ENCODE measurements at places on chromosomes 1 and 21.

DNA sequence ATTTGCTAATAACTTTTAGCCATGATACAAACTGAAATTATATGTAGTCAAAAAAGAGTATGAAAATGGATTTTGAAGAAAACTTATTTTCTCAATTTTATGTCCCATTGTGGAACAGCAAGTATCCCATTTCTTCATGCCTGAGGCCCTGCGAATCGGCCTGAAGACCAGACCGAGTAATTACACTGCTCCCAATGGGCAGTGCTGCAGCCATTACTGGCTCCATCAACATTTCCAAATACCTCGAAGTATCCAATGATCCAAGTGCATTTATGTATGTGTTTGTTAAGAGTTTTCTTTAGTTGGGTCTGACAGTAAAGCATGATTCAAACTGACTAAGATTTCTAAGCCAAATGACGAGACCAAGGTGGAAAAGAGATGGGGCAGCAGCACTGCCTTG, 44.4 kb downstream of the HSF2BP start:
- no peak for DNase-seq

DNA sequence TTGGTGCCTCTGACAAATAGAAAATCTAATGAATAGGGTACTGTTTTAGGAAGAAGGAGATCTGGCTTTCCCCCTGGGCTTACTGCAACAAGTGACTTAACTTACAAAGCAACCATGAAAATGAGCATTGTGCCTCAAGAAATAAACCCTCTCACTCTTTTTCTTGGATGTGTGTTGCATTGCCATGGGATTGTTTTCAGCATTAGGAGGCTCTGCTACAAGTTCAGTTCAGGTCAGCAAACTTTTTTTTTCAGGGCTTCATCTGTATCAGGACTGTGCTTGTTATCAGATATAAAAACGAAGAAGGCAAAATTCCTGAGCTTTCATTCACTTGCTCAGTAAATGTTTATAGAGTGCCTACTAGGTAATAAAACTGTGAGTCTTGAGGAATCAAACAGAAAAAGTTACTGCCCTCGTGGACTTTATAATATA, 37.8 kb upstream of the DOCK7 start:
- no peak for DNase-seq

DNA sequence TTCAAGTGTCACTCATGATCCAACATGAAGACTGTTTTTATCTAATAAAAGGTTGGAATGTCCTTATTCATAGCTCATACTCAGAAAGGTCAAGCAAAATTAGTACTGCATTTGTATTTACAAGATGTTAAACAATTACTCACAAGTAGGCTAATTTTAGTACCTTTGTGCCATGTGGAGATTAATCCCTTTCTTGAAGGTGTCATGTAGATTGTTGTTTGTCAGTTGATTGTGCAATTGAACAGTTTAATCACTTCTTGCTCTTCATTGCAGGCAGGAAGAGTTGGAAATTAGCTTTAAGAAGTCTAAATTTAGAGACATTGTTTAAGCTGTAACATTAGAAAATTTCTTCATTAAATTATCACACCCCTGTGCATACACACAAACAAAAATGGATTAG, 847.1 kb downstream of the KCNT2 start:
- no peak for DNase-seq

- no peak for DNase-seq
These were observed 81.4 kb downstream of the CYYR1 start for GRCh38 chr21:26491663-26492062.

DNA sequence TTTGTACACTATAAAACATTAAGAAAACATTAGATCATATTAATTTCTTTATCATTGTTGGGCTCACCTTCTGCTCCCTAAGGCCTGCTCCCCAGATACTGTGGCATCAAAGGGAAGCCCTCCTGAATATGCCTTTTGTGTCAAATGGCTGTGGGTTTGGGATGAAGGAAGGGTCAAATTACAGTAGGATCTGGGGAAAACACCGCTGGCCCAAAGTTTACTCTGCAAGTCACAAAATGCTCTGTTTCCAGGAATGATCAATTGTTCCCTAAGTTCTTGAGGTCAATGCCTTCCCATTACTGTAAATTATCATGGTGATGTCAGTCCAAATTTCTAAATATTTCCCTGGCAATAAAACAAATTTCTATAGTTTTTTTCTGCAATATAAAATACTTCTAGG, 6.8 kb upstream of the ITLN2 start:
- no peak for DNase-seq

- peak; percentile 79 for DNase-seq
These were observed 15.6 kb upstream of the RAP1A start for GRCh38 chr1:111603979-111604378.

DNA sequence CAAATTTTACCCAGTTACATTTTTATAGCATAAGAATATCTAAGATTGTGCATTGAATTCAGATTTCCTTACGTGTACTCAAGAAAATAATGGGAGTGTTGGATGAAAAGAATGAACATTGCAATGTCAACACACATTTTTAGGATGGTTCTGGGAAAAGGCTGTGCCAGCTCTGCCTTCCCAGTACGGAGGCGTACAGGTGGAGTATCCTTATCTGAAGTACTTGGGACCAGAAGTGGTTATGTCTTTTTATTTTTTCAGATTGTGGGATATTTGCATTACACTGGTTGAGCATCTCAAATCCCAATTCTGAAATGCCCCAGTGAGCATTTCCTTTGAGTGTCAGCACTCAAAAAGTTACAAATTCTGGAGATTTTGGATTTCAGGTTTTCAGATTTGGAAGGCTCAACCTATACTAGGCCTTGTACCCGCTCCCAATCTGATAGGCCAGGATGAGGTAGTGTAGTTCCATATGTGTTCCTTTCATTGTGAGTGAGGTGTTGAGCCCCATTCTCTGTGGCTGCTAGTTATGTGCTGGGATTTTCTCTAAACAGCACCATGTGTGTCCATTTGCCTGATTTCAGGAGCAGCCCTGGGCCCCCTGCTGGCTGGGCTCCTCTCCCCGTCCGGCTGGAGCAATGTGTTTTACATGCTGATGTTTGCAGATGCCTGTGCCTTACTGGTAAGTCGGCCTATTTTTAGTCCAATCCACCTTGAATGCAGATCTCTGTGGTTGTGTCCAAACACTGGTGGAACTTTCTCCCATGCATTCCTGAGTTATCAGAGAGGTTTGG, 60.8 kb downstream of the SLC37A1 start:
- no peak for DNase-seq

DNA sequence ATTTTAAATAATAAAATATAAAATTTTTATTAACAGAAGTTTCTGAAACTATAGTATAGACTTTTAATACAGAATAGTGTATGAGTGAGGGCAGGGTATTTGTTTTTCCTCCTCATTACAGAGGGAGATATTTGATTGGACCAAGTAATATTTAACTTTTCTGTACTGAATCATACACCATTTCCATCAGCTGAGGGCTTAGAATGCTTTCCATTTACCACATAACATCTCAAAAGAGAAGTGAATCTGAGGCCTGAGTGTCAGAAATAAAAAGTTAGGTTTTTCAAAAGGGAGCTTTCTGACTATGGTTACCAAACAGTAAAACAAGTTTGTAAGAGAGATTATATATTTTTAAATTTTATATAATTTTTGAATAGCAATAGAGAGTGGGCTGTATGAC, 29.5 kb downstream of the TLCD4 start:
- DNase-seq: no peak

- no peak for DNase-seq
These were observed 536.0 kb downstream of the LMO4 start for GRCh38 chr1:87864676-87865075.

- no peak for DNase-seq
These were observed 167.7 kb upstream of the TNR start for GRCh38 chr1:175911138-175911537.

- no peak for DNase-seq
These were observed 236.2 kb downstream of the NFIA start for GRCh38 chr1:61318319-61319125.

GRCh38 chr1:202642619-202643291, 67.5 kb downstream of the SYT2 start:
- DNase-seq: no peak

GRCh38 chr1:212178851-212179250, 106.4 kb upstream of the PPP2R5A start:
- DNase-seq: no peak

- no peak for DNase-seq
These were observed 3.9 kb downstream of the KPNA6 start for GRCh38 chr1:32111789-32112188.

DNA sequence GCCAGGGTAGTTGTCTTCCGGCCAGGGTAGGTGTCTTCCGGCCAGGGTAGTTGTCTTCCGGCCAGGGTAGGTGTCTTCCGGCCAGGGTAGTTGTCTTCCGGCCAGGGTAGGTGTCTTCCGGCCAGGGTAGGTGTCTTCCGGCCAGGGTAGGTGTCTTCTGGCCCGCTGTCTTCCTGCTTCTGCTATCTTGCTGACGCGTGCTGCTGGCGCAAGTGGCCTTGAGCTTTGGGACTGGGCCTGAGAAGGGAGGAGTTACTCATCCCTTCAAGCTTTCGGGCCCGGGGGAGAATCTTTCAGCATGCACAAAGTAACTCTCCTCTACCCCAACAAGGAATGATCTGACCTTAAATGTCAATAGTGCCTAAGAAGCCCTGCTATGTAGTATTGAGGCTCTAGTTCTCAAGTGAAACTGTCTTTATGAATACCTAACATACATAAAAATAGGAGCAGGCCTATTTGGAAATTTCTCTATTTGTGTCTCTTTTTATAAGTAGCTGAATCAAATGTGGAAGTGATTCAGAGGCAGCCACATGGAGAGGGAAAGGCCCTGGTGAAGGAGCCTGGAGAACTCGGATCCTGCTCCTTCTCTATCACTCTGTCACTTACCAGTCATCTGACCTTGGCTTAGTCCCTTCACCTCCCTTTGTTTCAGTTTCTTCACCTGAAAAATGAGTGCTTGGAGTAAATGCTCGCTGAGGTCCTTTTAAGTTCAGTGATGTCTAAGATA, 65.6 kb downstream of the RGL1 start:
- DNase-seq: no peak

- DNase-seq: no peak
These were observed 5.5 kb downstream of the GPR137B start for GRCh38 chr1:236147521-236148469.

- DNase-seq: no peak
These were observed 141.7 kb downstream of the PHTF1 start for GRCh38 chr1:113617438-113618141.

DNA sequence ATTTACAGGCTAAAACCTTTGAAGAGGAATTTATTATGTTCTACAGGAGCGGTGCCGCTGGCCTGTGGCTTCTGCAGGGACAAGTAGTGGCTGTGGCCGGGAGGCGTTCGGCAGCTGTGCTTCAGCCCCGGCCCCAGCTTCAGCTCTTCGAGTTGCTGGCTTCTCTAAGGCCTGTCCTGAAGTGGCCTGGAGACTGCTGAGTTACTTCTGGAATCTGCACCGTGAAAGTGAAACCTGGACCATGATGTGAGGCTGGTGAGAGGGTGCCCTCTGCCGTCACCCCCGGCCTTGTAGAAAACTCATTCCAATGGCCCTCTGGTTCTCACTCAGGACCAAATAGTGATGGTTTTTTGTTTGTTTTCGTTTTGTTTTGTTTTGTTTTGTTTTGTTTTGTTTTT, 48.1 kb downstream of the PRKCZ start:
- no peak for DNase-seq

DNA sequence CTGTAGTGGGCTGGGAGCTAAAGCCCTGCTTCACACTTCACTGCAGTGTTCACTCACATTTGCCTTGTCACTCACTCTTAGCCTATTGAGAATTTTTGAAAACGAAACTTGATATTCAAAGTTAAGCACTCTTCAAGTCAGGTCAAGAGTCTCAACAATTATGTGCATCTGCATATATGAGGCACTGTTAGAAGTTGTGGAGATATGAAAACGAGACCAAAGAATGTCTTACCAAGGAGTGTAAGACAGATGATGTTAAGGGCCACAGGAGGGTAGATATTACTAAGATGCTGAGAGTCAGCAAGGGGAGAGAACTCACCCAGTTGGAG, 64.7 kb upstream of the GJA8 start:
- DNase-seq: no peak

DNA sequence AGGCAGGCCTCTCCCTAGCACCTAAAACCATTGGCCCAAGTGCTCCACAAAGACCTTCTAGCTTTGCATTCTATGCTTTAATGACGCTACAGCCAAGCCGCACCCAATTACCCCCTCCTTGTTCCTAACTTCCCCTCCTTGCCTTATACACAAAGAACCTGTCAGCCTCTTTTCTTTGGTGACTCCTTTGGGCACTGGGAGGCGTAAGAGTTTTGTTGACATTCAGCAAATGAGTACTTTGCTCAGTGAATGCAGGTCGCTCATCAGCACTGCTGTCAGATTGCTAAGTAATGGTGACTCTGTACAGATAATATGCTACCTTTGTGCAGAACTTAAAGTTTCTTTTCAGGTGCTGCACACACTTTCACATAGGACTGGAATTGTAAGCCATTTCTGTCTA, 187.6 kb upstream of the FAM78B start:
- DNase-seq: no peak

DNA sequence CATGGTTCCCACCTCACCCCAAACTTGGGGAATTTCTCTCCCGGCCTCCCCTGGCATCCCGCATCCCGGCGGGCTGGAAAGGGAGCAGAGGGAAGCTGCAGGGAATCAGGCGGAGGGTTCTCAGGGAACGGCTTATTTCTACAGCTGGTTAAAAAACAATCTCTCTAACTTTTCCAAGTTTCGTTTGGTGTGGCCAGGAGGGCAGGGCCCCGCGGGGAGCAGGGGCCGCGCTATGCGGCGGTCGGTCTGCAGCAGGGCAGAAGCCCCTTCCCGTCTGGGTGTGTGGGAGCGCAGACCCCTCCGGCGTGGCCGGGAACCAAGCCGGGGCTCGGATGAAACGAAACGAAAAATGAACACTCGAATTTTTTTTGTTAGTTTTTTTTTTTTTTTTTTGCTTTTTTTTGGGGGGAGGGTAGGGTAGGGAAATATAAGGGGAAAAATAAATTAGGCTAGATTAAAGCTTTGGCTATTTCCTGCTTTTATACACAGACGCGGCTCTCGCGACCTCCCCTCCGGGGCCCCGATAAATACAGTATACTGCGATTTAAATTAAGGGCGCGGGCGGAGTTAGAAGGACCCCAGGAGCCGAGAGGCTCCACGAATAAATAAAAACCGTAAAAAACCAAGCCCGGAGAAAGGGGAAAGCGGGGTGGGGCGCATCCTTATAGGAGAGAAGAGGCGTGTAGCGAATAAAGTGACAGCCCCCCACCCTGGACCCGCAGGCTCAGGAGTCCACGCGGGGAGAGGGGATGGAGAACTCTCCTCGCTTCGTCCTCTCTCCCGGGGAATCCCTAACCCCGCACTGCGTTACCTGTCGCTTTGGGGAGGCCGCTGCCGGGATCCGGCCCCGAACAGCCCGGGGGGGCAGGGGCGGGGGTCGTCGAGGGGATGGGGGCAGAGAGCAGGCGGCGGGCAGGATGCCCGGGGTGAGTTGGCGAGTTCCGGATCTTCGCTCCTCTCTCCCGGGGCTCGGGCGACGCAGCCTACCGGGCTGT, 2.1 kb downstream of the POU3F1 start:
- DNase-seq: no peak

DNA sequence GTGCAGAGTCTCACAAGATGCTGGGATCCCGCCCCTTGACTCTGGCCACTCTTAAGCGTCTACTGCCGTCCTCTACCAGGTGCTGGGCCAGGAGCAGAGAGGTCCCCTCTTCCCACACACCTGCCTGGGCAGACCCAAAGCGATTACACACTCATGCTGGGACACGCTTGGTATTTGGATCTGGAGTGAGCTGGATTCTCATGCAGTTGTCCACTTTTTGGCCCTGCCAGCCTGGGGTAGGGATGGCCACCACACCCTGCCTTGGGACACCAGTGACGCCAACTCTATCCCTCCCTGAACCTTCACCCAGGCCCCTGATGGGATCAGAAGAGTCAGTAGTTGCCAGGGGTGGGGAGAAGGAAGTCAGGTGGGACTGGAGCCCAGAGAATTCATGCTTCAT, 28.6 kb downstream of the ITPKB start:
- no peak for DNase-seq
